Keratinocyte (primary cell): ENCODE measurements at places on chromosomes 5 and 9. TPM values are rescaled to one million over a fixed set of nuclear protein-coding genes. Genes with fewer than 3 reads are reported as not detected.

DNA sequence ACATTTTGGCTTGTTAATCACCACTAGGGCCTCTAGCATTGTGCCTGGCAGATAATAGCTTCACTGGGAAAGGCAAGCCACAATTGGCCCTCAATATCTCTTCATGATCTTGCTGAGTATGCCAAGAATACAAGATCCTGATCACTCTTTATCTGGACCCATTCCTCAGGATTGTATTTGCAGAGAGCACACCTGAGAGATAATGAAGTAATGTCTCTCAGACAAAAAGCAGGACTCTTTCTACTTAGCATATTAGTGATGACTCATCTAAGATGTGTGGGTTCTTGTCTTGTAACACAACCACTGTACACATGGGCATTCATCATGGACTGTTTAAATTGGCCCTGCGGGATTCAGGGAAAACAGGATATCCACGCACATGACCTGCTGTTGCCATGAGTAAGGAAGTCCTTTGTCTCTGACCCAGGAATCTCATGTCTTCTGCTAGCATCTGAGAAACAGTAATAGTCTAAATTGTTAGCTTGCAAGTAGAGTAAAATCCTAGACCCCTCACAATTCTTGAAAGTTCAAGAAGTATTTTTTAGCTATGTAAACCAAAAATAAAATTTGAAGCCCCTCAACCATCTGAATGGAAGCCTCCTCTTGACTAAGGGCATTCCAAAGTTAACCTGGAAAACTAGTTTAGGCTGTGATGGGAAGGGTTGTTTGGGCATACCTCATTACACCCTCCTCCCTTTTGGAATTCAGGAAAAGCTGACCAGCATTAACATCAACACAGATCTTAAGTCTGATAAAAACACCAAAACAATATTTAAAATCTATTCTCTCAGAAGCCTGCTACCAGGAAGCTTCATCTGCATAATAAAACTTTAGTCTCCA is 28.0 kb upstream of the NFIL3 start:
- no peak for DNase-seq
- H3K4me1 ChIP-seq, result no peaks in the 10 kb centered on the region
- H3K27me3 ChIP-seq, result no peaks in the 10 kb centered on the region
- no peaks in the 10 kb centered on the region for H3K36me3 ChIP-seq

DNA sequence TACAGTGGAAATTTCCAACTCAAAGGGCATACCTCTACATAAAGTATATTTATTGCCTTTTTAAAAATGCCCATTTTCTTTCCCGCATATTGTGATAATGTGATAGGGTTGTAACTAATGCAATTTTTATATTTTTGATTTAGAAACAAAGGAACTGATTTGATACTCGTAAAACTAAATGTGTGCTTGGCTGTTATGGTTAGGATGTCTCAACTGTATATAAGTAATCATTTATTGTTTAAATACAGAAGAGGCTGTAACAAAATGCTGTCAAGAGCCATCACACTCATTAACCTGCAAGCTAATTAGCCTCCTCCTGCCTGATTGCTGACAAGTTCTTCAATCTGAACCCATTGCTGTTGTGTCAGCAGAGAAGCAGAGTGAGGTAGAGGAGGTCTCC is 149.2 kb downstream of the PBX3 start:
- no peaks in the 10 kb centered on the region for H3K27me3 ChIP-seq
- H3K36me3 ChIP-seq, result no peaks in the 10 kb centered on the region
- no peaks in the 10 kb centered on the region for H3K4me1 ChIP-seq
- no peak overlapping the region for H3K4me3 ChIP-seq
- H3K27ac ChIP-seq, result no peak overlapping the region
- DNase-seq, result no peak

DNA sequence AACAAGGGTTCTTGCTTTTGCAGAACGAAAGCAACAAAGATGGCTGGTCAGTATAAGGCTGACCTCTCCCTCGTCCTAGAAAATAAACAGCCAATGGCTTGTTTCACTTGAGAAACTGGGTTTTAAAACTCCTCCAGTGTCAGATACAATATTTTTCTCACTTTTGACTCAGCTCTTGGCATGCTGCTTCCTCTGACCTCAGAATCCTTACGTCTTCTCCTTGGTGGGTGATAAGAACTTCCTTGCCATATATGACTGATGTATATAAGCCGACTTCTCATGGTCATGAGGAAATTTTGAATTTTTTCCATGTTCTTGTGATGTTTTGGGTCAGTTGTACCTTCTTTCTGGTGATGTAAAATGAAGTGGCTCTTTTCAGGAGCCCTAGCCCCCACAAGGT is 3.8 kb downstream of the ZNF618 start:
- H3K27me3 ChIP-seq, result no peaks in the 10 kb centered on the region
- DNase-seq, result no peak
- no peaks in the 10 kb centered on the region for H3K36me3 ChIP-seq
- no peak overlapping the region for H3K4me3 ChIP-seq
- H3K4me1 ChIP-seq, result peaks cover 6% of the 10 kb centered on the region
- no peak overlapping the region for H3K27ac ChIP-seq

DNA sequence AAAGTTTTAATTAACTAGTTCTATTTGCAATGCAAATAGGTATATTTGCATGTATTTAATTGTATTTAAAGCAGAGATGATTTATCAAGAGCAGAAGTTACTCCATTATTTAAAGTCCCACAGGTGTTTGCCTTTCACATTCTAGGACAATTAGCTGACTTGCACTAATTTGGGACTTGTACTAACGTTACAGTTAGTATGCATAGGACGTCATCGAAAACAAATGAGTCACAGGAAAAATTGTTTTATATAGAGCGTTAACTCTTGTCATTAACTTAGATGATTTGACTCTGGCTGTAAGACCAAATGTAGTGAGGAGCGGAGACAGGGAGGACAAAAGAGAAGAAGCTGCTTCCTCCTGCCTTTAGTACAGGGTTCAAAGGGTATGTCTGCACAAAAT is 126.1 kb upstream of the IFNE start:
- no peak overlapping the region for H3K4me3 ChIP-seq
- no peaks in the 10 kb centered on the region for H3K36me3 ChIP-seq
- no peaks in the 10 kb centered on the region for H3K27me3 ChIP-seq
- H3K27ac ChIP-seq, result no peak overlapping the region
- DNase-seq, result no peak

RASEF gene
- polyA plus RNA-seq, result 0.08 to 0.52 TPM (median 0.28 TPM) in 3 replicates
